NCI-H524 (cell line): ENCODE measurements at places on chromosomes 3 and 15.

- no peak for DNase-seq
Measured at GRCh38 chr3:22982981-22983587, 220.0 kb upstream of the UBE2E2 start.

DNA sequence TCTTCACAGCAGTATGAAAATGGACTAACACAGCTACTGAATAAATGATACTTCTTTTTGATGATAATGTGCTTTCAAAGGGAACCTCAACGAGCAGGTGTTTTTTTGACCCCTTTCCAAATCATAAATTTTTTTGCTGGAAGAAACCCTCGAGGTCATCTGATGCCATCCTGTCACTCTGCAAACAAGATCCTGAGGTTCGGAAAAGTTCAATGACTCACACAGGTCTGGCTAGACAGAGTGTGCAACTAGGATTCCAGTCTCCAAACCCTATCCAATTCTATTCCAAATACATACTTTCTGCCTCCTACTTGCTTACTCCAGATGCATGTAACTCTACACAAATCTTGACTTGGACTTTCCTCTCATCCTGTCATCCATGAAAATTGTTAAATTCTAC is 124.7 kb downstream of the NEDD4 start:
- no peak for DNase-seq

DNA sequence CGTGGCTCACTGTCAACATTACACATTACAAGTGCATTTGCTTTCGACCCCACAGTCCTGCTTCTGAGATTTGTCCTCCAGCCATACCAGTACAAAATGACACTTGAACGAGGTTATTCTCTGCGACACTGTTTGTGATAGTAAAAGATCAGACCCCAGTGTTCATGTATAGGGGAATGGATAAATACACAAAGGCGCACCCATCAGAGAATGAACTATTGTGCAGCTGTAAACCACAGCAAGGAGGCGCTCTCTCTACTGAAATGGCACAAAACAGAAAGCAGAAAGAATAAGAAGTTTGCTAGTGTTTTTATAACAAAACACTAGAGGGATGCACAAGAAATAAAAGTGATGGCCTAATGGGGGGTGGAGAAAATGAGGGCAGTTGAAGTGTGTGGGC is 4.9 kb upstream of the CHSY1 start:
- DNase-seq: no peak

DNA sequence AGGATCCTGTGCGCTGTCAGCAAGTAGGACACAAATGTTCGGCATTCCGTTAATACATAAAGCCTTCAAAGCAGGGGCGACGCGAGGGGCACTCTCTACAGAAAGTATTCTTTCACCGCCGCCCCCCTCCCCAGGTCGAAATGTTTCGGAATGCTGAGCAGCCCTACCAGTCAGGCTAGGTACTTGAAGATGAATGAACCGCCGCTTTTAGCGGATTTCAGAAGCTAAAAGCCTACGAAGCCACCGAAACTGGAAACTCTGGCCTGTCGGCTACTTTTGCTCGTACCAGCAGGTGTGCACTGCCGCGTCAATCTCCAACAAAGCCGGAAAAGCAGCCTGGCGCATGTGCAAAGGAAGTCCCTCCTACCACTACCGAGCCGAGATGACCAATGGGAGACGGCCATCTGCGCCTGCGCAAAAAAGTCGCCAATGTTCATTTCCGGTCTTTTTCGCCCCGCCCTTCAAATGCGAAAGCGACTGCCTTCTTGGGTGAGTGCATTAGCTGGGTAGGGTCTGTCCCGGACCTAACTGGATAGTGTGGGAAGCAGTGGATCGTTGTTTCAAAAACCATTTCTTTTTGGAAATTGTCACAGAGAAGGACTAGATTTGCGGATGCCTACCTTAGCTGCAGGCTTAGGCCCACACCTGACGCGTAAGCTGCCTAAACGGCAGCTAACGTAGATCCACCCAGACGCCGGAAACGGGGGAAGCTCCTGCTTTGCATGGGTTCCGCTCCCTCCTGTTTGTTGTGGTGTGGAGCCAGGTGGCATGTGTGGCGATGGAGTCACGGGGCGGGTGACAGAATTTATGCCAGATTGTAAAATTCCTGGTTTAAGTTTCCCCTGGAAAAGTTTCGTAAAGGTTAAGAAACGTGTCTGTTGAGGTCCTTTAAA is at the start of gene WDR5B:
Gene WDR5B (minus strand): TSS at position 301 of the 893 bp plus-strand sequence. CDS start 534 bp downstream, outside the sequence.
- DNase-seq: no peak

- DNase-seq: no peak
Measured at GRCh38 chr3:95084738-95085137, 1021.9 kb downstream of the NSUN3 start.

DNA sequence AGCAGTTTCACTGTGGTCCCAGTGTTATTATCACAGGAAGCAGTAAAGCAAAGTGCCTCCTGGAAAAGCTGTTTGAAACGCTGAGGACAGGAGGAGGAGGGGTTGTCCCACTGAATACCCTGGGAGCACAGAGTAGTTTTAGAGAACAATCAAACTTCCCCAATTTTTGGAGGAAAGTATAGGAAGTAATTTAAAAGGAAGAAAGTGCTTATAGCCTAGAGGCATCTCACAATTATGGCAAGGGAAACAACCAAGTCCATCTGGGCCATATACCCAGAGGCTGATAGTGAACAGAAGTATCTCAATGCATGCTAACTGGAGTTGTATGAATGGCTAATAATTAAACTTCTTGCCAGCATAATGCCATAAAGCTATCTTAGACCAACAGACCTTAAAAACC is 137.2 kb upstream of the EPHA6 start:
- no peak for DNase-seq

DNA sequence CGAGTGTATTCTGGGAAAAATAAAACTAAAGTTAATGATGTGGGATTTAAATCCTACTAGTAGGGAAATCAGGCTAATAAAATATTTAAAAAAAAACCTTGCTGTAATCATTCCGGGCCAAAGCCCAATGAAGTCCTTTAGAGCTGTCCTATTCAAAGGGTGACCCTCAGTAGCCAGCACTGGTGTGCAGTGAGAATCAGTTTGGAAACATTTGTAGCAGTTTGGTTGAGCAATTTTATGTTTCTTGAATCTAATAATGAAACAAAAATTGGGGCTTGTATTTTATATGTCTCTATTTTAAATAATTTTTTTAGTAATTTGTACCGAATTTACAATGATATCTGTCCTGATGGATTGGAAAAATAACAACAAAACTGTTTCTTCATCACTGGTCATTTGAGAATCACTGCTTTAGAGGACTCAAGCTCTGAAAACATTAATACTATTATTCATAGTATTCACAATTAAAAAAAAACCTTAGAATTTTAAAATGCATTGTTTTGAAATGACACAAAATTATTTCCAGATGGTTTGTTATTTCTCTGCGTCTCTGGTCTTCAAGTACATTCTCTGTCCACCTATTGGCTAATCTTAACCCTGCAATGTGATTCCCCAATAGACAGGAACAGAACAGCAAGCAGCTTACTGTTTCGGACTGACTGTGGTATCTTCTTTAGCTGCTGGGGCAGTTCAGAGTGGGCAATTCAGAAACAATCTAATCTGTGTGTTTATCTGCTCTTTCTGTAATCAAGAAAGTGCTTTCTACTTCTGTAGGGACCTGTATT is 71.2 kb downstream of the OTOL1 start:
- peak; percentile 10 for DNase-seq

- DNase-seq: no peak
Measured at GRCh38 chr3:71709908-71710511, 15.2 kb downstream of the EIF4E3 start.
